EL (cell line): ENCODE measurements at places on chromosomes 2 and 18.

DNA sequence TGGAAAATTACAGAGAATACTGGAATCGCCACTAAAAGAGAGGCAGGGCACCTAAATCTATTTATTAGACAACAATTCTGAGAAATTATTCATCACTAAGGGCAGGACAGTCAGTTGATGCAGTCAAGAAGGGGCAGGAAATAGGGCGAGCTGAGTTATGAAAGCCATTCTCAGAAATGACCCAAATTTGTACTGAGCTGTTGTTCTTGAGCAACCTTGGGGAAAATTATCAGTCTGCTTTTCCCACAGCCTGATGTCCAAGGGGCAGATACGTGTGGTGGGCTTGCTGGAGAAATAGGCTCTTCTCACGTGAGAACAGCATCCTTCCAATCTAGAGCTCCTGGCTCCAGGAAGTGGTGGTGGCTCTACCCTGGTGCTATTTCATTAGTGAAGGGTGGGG lies 38.6 kb downstream of the STON1 start:
- no peak for DNase-seq

DNA sequence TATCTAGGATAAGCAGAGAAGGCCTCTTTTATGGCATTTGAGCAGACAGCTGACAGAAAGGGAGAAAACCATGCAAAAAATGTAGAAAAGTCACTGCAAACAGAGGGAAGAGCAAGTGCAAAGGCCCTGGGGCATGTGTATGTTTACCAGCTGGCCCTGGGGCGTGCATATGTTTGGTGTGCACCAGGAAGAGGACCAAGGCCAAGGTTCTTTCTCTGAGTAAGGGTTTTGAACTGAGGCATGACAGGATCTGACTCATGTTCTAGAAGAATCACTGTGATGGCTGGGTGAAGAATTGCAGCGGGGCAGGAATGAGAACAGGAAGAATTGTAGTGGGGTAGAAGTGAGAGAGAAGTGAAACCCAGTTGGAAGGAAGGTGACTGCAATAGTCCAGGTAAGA lies 69.6 kb downstream of the STEAP3 start:
- DNase-seq, result peak; percentile 27

- DNase-seq, result no peak
Measured at GRCh38 chr2:150127346-150127990, 360.0 kb downstream of the RND3 start.

DNA sequence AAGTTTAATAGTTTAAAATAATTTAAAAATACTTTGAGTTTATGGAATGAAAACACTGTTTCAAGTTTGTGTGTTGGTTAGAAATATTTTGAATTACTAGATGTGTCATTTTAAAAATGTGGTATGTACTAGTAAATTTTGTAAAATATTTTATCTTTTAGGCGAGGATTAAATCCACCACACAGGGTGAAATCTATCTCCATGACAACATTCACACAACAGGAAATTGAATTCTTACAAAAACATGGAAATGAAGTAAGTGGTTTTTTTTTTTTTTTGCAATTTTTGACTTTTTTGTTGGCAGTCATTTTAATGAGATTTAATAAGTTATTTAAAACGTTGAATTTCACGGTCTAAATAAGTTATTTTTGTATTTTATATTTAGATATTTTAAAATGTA lies 19.4 kb downstream of the AGFG1 start:
- DNase-seq, result no peak

DNA sequence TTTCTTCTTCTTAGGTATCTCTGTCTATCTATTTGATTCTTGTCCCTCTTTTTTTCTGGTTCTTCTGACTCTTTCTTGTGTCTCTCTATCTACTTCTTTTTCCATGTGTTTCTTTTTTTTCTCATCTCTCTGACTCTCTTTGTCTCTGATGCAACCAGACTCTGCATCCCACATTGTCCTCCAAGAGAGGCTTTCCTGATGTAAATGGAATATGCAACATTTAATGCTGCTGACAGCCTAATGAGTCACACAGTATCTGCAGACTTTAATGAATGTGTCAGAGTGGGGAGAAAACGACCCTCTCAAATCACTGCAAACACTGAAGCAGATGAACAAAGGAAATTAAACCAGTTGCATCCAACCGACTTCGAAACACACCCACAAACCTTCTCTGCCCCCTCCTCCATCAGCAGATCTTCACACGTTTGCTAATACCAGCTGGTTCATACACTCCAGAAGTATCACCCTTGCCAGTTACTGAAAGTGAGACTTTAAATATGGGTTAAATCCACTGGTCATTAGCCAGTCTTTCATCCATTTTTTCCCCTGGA lies 351.5 kb downstream of the TXNL1 start:
- DNase-seq, result peak; percentile 57

DNA sequence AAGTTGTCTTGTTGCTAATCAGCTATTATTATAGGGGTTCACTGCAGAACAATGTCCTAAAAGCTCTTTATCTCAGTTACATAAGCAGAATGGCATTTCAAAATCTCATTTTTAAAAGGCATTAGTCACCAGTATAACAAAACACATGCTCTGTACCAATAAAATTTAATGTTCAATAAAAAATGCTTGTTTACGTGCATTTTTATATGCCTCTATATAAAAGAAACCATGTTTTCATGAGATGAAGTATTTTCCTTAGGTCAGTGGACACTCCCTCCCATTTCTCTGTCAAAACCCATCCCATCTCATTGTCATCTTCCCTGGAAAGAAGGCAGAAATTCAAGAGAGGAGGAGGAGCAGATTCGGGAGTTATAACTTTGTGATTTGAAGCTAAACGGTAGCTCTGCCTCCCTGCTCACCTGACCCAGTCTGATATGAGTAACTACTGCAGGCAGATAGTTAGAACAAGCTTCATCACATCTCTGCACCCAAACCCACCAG lies 231.9 kb upstream of the SIX2 start:
- DNase-seq, result peak; percentile 77

GRCh38 chr2:6800553-6800952 lies 65.2 kb downstream of the CMPK2 start:
- peak; percentile 80 for DNase-seq

GRCh38 chr2:85276571-85277118 lies 51.1 kb downstream of the TGOLN2 start:
- DNase-seq, result no peak

DNA sequence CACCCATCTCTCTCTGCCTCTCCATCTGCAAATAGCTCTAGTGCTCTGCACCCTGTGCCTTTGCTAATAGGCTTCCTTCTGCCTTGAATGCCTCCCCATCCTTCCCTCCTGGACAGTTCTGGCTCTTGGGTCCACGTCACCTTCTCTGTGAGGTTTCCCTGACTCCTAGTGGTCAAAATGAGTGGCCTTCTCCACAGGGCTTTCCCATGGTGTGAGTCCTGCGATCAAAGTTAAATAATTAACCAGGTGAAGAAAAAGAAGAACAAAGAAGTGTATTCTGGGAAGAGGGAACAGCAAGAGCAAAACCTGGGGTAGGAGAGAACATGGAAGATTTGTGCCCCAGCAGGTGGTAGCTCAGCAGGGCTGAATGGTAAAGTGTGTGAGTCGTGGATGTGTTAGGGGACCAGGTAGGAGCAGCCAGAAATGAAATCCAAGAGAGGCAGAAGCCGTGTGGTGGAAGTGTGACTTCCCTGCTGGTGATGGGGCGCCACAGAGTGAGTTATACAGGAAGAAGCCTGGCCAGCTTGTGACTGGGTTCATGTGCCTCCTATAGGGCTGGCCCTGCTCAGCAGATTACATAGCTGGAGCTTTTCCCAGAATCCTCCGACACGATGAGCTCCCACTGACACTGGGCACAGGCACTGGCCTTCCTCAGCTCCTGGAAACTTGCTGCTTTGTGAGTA lies 93.8 kb upstream of the LDAH start:
- peak; percentile 50 for DNase-seq

DNA sequence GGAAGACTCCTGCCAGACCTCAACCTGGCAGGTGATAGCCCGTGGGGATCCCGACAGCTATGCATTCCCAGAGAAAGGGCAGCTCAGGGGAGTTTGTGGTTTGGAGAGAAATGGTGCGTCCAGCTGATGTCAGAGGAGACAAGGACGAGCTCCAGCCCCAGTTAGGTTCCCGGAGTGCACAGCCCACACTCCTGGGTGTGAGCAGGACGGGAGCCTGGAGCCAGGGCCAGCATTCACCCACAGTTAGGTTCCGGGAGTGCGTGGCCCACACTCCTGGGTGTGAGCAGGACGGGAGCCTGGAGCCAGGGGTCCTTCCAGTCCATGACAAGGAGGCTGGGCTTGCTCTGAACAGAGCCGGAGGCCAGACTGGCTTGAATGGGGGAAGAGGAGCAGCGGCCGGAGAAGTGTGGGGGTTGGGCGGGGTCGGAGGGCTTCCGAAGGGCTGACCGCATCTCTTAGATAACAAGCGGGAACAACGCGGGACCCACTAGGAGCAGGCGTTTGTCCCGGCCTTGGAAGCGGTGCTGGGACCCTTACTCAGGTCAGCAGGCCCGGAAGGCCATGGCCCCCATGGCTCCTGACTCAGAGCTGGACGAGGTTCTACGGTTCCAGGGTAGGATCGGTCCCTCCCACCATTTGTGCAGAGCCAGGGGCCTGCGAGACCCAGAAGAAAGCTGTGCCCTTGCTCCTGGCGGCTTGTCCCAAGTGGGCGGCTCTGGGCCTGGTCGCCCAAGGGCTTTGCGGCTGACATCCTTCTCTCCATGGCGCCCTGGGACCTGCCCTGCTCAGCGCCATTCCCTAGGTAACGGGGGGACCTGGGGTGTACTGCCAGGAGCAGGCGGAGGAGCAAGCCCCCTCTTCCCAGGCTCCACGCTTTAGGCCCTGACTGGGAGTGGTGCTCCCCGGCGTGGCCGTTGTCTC lies 185.6 kb downstream of the RTP5 start:
- DNase-seq, result no peak

DNA sequence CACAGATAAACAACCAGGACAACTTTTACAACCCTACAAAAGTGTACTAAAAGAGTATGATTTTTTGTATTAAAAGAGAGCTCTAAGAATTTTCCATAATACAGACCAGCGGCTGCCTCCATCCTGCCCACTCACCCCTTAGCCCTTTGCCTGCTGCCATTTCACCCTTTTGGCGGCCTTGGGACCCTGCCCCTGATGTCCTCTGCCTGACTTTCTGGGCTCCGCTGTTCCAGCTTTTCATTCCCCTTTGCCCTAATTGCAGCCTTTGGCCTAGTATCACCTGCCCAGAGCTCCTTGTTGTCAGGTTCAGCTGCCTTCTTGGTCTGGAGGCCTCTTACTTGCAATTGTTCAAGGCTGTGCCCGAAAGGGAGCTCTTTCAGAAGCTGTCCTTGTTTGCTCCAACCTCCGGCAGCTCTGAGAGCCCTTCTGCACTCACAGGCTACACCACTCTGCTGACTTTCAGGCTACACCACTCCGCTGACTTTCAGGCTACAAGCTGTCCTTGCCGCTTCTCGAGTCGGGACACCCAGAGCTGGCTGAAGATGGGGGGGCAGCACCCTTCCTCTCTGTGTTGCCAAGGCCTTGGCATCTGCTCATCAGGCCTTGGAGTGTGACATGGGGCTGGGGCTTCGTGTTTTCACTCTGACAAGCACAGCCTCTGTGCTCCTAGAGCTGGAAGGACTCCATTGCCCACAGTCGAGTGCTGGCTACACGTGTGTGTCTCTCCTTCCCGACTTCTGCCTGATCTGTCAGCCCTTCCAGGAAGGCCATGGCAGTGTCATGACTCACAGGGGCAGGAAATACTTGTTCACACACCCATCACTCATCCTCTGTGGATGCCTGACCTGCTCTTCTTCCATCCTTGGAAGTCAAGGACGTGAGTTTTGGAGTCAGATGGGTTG lies 43.1 kb upstream of the HDAC4 start:
- DNase-seq, result peak; percentile 30

- DNase-seq, result peak; percentile 97
Measured at GRCh38 chr2:172282944-172283343, 144.4 kb upstream of the ITGA6 start.

- no peak for DNase-seq
Measured at GRCh38 chr2:33358878-33359277, 117.6 kb upstream of the RASGRP3 start.

DNA sequence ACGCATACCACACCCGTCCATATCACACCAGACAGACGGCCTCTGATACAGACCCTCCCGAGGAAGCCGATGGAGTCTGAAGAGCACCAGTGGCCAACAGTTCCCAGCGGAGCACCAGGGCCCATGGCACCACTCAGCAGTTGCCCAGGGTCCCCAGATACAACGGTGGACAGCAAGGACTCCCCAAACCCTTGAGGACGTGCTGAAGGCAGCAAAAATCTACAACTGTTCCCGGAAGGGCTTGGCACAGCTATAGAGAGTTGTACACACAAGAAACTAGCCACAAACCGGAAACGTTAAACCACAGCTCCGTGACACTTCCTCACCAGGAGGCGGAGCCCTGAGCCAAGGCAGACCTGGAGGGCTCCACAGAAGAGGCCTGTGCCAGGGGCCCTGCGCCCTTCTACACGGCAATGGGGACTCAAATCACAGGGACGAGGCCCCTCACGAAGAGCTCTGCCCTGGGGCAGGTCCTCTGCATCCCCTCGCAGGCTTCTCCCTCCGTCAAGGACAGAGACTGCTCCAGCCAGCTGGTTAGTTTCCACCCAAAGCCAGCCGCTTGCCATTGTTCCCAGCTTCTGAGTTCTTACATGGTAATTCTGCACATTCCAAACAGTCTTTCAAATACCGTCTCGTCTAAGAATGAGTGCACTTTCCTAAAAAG lies 133.4 kb downstream of the HDAC4 start:
- DNase-seq, result peak; percentile 73

GRCh38 chr18:21820033-21820810 lies 79.6 kb downstream of the MIB1 start:
- DNase-seq, result peak; percentile 10

- no peak for DNase-seq
Measured at GRCh38 chr2:159279700-159280099, 6.8 kb downstream of the WDSUB1 start.

GRCh38 chr18:45874491-45875184 lies 49.2 kb downstream of the SIGLEC15 start:
- DNase-seq, result peak; percentile 21

- no peak for DNase-seq
Measured at GRCh38 chr2:118994778-118995177, 52.8 kb downstream of the MARCO start.

- DNase-seq, result no peak
Measured at GRCh38 chr2:106931717-106932335, 45.9 kb upstream of the ST6GAL2 start.

DNA sequence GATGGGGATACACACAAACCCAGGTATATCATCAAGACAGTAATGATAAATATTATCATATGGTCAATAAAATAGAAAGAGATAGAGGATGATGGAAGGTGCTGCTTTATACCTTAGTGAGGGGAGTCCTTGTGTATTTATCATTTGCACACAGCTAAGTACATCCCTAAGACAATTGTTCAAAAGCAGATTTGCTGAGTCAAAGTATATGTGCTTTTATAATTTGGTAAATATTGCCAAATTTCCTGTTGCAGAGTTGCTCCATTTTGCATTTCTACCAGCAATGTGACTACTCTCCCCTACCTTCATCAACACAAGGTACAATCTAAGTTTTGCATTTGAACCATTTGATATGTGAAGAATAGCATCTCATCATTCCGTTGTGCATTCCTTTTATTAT lies 22.6 kb upstream of the PLEK start:
- no peak for DNase-seq

GRCh38 chr2:100365434-100365833 lies 43.1 kb upstream of the LONRF2 start:
- DNase-seq, result peak; percentile 69
